ENCODE measurements at places on chromosomes 13 and 19. TPM values are rescaled to one million over a fixed set of nuclear protein-coding genes. Genes with fewer than 3 reads are reported as not detected.

The STOML3 gene
- total RNA-seq = not detected

The PDX1 gene
- not detected for total RNA-seq

The GPC6 gene
- not detected for total RNA-seq

The LRFN3 gene
- 9.6 TPM for total RNA-seq

The CEACAM4 gene
- not detected for total RNA-seq

The ANGPTL8 gene
- not detected for total RNA-seq

The STARD13 gene
- total RNA-seq = 33.6 TPM

The RDH8 gene
- not detected for total RNA-seq

The SLC17A7 gene
- not detected for total RNA-seq

The SPRED3 gene
- total RNA-seq = 9.1 TPM

The BRCA2 gene
- 3.9 TPM for total RNA-seq

The CGB5 gene
- total RNA-seq = not detected

The SBK2 gene
- total RNA-seq = not detected

The TINCR gene
- total RNA-seq = not detected

The USP12 gene
- 46.2 TPM for total RNA-seq

The FLT1 gene
- total RNA-seq = 147 TPM

The DOCK9 gene
- total RNA-seq = 385 TPM

The ZMYM5 gene
- total RNA-seq = 16.3 TPM

The IRF2BP1 gene
- 33.6 TPM for total RNA-seq

The ZNF439 gene
- total RNA-seq = 3.4 TPM

The COMMD6 gene
- total RNA-seq = 28.1 TPM

The CCL25 gene
- not detected for total RNA-seq

The PGLYRP2 gene
- total RNA-seq = not detected

The PRMT1 gene
- total RNA-seq = 388 TPM

The FGF9 gene
- total RNA-seq = not detected

The SLC7A10 gene
- total RNA-seq = not detected

The DNAAF3 gene
- total RNA-seq = 0.33 TPM

The ZNF285 gene
- total RNA-seq = 2.6 TPM

The CYP4F8 gene
- not detected for total RNA-seq

The SIGLEC7 gene
- not detected for total RNA-seq

The FAM187B gene
- not detected for total RNA-seq

The ZIK1 gene
- total RNA-seq = 5.7 TPM

The ZNF528 gene
- total RNA-seq = 41.7 TPM

The CCDC70 gene
- not detected for total RNA-seq

The N4BP2L1 gene
- total RNA-seq = 1.6 TPM

The INAFM1 gene
- 0.48 TPM for total RNA-seq

The ZNF837 gene
- total RNA-seq = 2.3 TPM

The DDA1 gene
- total RNA-seq = 33.3 TPM

The CYP4F12 gene
- total RNA-seq = not detected

The CXCL17 gene
- total RNA-seq = not detected

The MYO1F gene
- total RNA-seq = under 0.01 TPM

The TEKTIP1 gene
- total RNA-seq = not detected

The CEACAM16 gene
- not detected for total RNA-seq

The ZNF433 gene
- 1.8 TPM for total RNA-seq

The SMAD9 gene
- 11.8 TPM for total RNA-seq

The PTGIR gene
- total RNA-seq = 0.10 TPM

The IL4I1 gene
- 2.6 TPM for total RNA-seq

The PINLYP gene
- total RNA-seq = 0.98 TPM

The LYL1 gene
- total RNA-seq = 119 TPM

The KRI1 gene
- total RNA-seq = 5.9 TPM

The SH2D3A gene
- total RNA-seq = 2.9 TPM

The CAPN12 gene
- not detected for total RNA-seq

The CACNG8 gene
- total RNA-seq = 0.33 TPM

The F10 gene
- total RNA-seq = not detected

The PALM3 gene
- not detected for total RNA-seq
